ENCODE measurements at places on chromosomes 5 and 9. TPM values are rescaled to one million over a fixed set of nuclear protein-coding genes. Genes with fewer than 3 reads are reported as not detected.
A peak's percentile ranks its signal among the peaks of the same experiment; 100 is the strongest.

The RAB3C gene
- 13.3 TPM for total RNA-seq

DNA sequence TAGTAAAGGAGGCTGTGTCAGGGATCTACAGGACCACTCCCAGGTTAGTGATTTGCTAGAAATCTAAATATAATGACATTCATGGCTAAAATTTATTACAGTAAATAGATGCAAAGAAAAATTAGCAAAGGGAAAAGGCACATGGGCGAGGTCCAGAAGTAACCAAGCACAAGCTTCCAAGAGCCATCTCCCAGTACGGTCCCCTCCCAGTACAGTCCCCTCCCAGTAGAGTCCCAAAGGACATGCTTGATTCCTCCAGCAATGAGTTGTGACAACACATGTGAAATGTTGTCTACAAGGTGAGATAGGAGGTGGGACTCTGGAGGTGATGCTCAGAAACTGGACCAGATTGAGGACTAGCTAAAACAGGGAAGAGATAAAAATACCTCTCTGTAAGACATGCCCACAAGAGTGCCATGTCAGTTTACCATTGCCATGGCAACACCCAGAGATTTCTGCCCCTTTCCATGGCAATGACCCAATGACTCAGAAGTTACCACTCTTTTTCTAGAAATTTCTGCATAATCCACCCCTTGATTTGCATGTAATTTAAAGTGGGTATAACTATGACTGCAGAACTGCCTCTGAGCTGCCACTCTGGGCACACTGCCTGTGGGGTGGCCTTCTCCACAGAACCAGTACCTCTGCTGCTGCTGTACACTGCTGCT, 27.9 kb upstream of the CEMIP2 start:
- H3K27ac ChIP-seq, result no peak overlapping the region
- H3K4me1 ChIP-seq, result no peaks in the 10 kb centered on the region
- H3K4me3 ChIP-seq, result no peak overlapping the region
- no peaks in the 10 kb centered on the region for H3K36me3 ChIP-seq
- no peaks in the 10 kb centered on the region for H3K27me3 ChIP-seq

The SNX18 gene
- 23.6 TPM for total RNA-seq

The OMD gene
- not detected for total RNA-seq

The FOXD4L5 gene
- 0.07 TPM for total RNA-seq

DNA sequence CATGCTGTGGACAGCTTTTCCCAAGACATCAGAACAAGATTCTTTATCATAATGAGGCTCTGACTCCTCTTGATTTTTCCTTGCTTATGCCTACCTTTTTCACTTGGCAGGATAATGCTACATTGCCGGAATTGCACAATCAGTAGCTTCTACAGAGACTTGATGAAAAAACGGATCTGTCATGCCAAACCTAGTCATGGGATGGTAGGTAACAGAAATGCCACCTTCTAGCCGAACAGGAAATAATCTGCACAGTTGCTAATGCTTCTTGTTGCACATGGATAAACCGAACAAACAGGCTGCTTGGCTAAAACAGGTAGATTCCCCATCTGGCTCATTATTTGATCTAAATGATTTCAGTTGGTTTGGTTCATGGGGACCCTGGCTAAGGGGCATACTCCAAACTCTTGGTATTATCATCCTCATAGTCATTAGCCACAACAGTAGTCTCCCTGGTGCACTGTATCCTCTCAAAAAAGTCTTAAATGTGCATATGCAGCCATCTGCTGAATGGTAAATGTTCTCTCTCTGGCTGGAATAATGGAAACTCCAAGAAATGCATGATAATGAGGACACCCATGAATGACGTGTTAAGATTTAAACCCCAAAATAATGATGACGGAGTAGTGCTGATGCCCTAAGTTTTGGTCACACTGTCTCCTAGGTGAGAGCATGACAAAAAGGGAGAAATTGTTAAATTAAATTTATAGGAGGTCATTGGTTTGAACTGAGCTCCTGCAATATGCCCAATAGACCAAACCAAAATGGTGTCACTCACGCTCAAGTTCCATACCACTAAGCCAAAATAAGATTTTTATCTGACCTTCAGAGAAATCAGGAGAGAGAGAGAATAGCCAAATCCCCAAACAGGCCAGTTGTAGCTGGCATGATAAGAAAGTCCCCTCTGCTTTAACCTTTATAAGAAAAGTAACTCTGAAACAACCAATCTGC, 47.0 kb downstream of the RAPGEF1 start:
- peak overlapping the region; percentile 64 for H3K27ac ChIP-seq
- no peak for DNase-seq
- H3K36me3 ChIP-seq, result 0 out of 2 replicates have a peak, but pooled peaks cover 3% of the 10 kb centered on the region
- no peak overlapping the region for H3K4me3 ChIP-seq
- H3K27me3 ChIP-seq, result no peaks in the 10 kb centered on the region
- H3K4me1 ChIP-seq, result peaks cover 72% of the 10 kb centered on the region

GRCh38 chr9:12819436-12820185, 44.8 kb downstream of the LURAP1L start:
- peak; percentile 62 for DNase-seq
- H3K27me3 ChIP-seq, result no peaks in the 10 kb centered on the region
- no peak overlapping the region for H3K27ac ChIP-seq
- no peaks in the 10 kb centered on the region for H3K36me3 ChIP-seq

- peaks cover 3% of the 10 kb centered on the region for H3K27me3 ChIP-seq
- H3K27ac ChIP-seq, result no peak overlapping the region
- H3K4me1 ChIP-seq, result peaks cover 9% of the 10 kb centered on the region
- no peaks in the 10 kb centered on the region for H3K36me3 ChIP-seq
- no peak for DNase-seq
Measured at GRCh38 chr9:34600908-34601307, 11.0 kb downstream of the RPP25L start.

DNA sequence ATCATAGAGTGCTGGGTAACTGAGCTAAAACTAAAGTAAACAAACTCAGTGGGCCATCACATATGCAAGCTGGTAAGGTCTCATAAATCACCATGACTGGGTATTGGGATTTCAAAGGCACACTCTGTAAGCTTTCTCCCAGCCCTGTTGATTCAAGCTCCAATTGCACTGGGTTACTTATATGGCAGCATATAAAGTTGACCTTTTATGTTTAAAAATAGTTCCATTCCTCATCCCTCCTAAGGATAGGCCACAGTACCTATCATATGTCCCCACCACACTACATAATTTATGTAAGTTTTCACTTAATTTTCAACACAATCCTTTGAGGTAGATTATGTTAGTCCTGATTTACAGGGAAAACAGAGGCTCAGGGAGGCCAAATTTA, 438.4 kb downstream of the RAB3C start:
- no peaks in the 10 kb centered on the region for H3K27me3 ChIP-seq
- H3K4me3 ChIP-seq, result no peak overlapping the region
- H3K36me3 ChIP-seq, result no peaks in the 10 kb centered on the region
- peaks cover 10% of the 10 kb centered on the region for H3K4me1 ChIP-seq

- H3K27ac ChIP-seq, result 0 out of 2 replicates have a peak overlapping the region, but pooled peaks have one; percentile 74
- H3K4me3 ChIP-seq, result no peak overlapping the region
- H3K36me3 ChIP-seq, result peaks cover 8% of the 10 kb centered on the region
- no peak for DNase-seq
Measured at GRCh38 chr9:136541179-136541578, 4.7 kb downstream of the NOTCH1 start.

GRCh38 chr9:88536023-88536324, 996 bp downstream of the NXNL2 start:
- peaks cover 32% of the 10 kb centered on the region for H3K27me3 ChIP-seq
- H3K27ac ChIP-seq, result no peak overlapping the region
- no peaks in the 10 kb centered on the region for H3K36me3 ChIP-seq
- H3K4me3 ChIP-seq, result peak overlapping the region; percentile 77
- H3K4me1 ChIP-seq, result peaks cover 19% of the 10 kb centered on the region
- peak; percentile 26 for DNase-seq

DNA sequence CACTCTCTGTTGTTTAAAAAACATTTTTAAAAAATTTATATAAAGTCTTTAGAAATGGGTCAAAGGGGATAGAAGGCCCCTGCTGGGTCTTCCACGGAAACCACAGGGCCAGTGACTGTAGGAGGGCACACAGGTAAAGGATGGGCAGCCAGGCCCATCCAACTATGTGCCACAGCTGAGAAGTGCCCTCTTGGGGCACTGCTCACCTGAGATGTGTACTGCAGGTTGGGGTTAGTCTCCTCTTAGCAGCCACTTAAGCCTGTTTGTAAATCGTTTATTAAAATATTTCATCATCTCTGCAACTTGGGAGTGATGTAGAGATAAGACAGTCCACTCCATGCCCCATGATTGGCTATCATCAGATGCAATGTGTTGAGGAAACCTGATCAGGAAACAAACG, 222.4 kb downstream of the DIRAS2 start:
- no peak for DNase-seq
- no peaks in the 10 kb centered on the region for H3K27me3 ChIP-seq
- peaks cover 2% of the 10 kb centered on the region for H3K36me3 ChIP-seq
- H3K4me1 ChIP-seq, result peaks cover 39% of the 10 kb centered on the region
- no peak overlapping the region for H3K27ac ChIP-seq

All from WTC11 (cell line).